AG09319 (cell line): ENCODE measurements at places on chromosomes 13 and 19.

DNA sequence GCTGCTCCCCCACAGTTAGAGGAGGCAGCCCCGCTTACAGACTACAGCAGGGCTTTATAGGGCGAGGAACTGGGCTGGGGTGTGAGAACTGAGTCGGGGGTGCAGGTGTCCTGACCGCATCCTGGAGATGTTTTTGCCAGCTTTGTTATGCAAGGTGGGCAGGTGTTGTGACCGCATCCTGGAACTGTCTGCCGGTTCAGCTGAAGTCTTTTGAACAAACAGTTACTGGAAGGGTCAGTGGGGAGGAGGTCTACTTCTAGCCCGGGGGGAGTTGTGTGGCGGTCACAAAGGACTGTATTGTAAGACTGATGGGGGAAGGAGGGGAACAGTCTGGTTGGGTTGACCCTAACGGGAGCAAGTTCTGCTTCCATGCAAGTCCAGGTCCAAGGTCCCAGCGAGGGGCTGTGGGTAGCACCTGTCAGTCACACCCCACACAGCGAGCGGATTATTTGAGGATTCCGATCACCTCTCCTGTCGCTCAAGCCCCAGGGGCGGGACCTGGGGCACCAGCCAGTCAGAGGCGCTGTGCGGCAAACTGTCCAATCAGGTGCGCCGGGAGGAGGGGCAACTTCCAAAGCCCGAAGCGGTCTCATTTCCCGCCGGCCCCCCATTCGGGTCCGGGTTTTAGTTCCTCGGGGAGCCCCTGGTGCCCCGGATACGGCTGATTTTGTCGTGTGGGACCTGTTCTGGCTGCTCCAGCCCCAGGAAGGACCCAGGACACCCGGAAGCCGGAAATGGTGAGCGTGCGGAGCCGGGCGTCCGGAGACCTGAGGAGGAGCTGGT is at the start of gene ZNF101:
ZNF101 (plus strand) TSS at position 610 of the 783 bp plus-strand sequence; CDS start at position 735, 125 bp downstream.
- peak; percentile 69 for DNase-seq

- DNase-seq, result no peak
These were observed 52.8 kb downstream of the MYO9B start for GRCh38 chr19:17128403-17128802.

- no peak for DNase-seq
These were observed 124.7 kb downstream of the PCCA start for GRCh38 chr13:100213576-100213975.

- no peak for DNase-seq
These were observed 69.1 kb upstream of the FLT1 start for GRCh38 chr13:28564030-28564429.

- no peak for DNase-seq
These were observed 15.4 kb downstream of the DOT1L start for GRCh38 chr19:2179095-2179494.

GRCh38 chr19:8489561-8490394 is 12.7 kb downstream of the PRAM1 start:
- DNase-seq, result no peak
